ENCODE measurements at places on chromosomes 13 and 19.

GRCh38 chr19:19051478-19052213 lies 12.1 kb upstream of the SLC25A42 start:
- ATAC-seq: no peak

GRCh38 chr13:40271931-40272775 lies 394.3 kb downstream of the FOXO1 start:
- ATAC-seq: peak; percentile 82

DNA sequence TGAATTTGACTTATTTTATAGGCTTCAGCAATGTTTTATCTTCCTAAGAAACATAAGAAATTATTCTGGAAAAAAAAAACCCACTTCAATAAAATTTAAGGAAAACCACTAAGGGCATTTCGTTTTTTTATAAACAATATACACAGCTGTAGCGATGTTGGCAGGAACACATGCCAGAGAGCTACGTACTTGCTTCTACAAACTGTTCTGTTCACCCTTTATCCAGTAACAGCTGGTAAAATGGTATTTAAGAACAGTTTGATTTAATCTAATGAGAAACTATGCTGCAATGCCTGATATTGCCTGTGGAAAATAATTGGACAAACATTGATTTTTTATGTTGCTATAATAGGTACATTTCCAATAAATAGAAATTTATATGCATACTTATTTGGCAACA lies 137.2 kb upstream of the DACH1 start:
- ATAC-seq: no peak

DNA sequence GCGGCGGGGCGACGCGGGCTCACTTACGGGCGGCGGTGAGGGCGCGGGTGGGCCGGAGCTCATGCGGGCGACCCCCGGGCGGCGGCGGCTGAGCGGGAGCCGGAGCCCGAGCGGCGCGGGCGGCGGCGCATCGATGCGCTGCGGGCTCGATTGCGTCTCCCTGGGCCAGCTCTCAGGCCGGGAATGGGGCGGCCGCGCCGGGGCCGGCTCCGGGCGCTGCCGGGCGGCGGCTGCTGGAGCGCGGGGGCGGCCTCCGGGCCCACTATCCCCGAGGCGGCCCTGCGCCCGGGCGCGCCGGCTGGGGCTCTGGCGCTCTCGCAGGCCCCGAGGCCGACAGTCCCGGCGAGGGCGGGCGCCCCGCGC lies 1.4 kb upstream of the TSHZ3 start:
- ATAC-seq: peak; percentile 32

DNA sequence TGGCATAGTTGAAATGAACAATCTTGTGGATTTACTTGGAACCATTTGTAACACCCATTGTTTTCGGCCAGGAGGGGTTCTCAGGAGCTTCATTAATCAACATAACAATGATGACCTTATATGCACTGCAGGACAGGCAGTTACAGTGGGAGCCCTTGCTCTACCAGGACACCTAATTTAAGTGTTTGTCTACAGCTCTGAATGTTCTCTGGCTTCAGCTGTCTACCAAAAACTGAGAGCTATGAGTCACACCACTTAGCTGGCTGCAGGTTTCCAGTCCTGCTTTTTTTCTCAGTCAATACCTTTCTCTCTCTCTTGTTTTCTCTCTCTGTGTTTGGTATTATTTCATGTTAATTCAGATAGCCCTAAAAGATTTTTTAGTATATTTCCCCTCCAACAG lies 105.4 kb upstream of the MBNL2 start:
- no peak for ATAC-seq

All from activated CD4-positive, CD25-positive, alpha-beta regulatory T cell treated with anti-CD3 and anti-CD28 coated beads, Interleukin-2, amount 50 U/mL, for 24 hours (primary cell).